Stimulated activated CD4-positive, alpha-beta T cell treated with anti-CD3 and anti-CD28 coated beads, Interleukin-12 subunit alpha, Interleukin-12 subunit beta, amount 100 ng/mL, for 4 hours (primary cell): ENCODE measurements at places on chromosomes 6 and 20.

GRCh38 chr6:70834520-70834919 is 122.3 kb downstream of the B3GAT2 start:
- DNase-seq, result no peak

DNA sequence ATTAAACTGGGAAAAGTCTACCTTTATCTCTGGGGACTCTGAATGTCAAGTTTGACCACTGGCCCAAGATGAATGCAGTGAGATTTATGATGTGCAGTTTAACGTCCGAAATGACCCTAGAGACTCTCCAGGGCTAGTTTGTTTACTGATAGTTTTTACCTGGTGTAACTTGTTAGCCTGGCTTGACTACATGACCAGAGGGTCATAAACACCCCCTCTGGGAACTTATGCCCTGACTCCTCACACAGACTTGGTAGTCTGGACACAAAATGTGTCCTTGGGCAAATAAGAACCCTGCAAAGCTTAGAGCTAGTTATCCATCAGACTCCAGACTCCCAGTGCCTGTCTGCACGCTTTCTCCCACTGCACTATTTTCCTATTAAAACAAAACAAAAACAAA is 606.5 kb downstream of the HACE1 start:
- DNase-seq, result no peak

GRCh38 chr6:38571721-38572120 is 68.0 kb downstream of the BTBD9 start:
- no peak for DNase-seq

DNA sequence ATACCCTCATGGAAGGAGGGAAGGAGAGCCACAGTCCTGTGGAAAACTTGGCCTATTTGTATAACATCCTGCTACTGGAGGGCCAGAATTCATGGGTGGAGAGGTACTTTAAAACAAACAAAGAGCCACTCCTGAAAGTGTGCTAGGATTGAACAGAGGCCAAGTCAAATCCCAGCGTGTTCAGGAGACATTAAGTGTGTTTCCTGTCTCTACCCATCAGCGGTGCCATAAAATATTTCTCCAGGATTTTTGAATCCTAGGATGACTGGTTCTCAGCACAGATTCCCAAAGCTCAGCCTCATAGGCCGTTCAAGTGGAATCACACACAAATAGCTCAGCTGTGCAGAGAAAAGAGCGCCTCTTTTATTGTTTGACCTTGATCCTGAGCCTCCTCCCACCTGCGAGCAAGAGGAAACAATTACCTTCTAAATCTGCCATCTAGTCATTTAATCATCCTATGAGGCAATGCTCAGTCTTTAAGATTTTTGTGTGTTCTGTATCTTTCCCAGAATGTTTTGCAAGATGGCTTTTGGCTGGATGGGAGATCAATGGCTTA is 31.8 kb upstream of the RALGAPA2 start:
- no peak for DNase-seq

DNA sequence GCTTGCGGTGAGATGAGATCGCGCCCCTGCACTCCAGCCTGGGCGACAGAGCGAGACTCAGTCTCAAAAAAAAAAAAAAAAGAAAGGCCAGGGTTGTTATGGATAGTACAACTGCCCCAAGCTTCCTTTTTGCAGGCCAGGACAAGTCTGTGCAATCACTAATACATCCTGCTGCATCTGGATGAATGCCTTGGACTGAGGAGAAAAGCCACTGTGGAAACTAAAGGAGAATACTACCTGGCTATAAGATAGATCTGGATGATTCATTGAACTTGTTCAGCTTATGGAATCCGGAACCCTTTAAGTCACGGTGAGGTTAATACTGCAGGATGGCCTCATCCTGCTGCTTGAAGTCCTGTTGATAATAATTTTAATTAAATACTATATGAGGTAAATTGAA is 278.2 kb downstream of the TFAP2A start:
- no peak for DNase-seq

DNA sequence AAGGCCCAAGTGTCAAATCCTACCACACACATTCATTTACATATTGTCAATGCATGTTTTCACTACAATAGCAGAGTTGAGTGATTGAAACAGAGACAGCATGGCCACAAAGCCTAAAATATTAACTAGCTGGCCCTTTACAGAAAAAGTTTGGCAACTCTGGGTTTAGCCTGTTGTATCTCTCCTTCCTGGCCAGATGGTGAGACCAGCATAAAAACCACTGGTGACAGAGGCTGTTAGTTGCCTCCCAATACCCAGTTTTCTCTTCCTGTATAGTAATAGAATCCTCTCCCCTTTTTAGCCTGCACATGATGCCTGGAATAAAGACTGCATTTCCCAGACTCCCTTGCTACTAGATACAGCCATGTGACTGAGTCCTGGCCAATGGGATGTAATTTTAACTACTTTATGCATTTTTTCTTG is 100.0 kb upstream of the TAB2 start:
- no peak for DNase-seq

GRCh38 chr20:11155156-11155756 is 481.5 kb upstream of the JAG1 start:
- DNase-seq, result no peak

DNA sequence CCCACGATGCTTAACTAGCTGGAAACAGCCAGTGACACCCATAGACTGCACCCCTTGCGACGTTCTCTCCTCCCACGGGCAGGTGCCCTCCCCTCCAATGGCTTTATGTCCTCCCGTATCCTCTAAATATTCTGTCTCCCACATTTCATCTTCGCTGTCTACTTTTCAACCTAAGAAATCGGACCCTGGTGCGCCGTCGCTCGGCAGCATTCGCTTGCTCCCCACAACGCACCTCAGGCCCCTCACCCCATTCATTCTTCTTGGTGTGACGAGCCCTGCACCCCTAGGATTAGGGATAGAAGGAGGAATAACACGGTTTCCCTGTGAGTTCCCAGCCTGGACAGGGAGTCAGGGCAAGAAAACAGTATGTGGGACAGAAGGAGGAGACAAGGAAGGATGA is 74.3 kb upstream of the FOXQ1 start:
- DNase-seq, result no peak

DNA sequence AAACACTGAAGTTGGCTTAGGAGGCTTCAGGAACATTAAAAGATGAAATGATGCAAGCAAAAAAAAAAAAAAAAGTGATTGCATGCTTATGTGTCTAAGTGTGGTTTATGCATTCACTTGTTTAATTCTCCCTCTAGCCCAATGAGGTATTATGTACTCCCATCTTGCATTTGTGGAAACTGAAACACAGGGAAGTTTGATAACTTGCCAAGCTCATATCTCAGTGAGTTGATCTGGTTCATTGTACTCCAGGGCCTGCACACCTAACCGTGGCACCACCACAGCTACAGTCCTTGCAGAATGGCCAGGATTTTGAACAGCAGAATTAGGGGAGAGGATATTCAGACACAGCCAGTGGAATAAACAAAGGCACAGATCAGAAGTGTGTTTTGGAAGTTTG is 251.2 kb downstream of the TBC1D7 start:
- no peak for DNase-seq

- no peak for DNase-seq
Observed at GRCh38 chr20:32512047-32512385, 73.1 kb downstream of the NOL4L start.
